T1000 (cell line): ENCODE measurements at places on chromosomes 6 and 20.

DNA sequence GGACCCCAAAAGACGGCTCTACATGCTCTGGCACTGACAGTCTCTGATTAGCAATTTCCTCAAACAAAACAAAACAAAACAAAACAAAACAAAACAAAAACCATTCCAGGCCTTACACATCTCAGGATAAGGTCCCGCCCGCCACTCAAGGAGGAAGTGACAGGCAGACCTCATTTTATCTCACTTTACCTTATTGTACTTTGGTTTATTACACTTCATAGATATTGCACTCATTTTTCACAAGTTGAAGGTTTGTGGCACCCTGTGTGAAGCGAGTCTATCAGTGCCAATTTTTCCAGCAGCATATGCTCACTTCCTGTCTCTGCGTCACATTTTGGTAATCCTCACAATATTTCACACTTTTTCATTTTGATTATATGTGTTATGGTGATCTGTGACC, 15.2 kb downstream of the ZBP1 start:
- no peak for DNase-seq

DNA sequence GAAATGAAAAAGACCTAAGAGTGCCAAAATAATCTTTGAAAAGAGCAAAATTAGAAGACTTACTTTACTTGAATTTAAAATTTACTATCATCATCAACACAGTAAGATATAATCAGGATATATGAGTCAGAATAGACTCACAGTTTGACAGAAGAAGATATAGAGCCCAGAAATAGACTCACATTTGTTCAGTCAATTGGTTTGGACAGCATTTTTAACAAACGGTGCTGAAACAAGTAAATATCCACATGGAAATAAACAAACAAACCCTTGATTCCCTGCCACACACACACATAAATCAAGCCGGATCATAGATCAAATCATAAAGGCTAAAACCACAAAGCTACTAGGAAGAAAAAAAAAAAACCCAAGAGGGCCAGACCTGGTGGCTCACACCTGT, 291.1 kb downstream of the ADGRG6 start:
- peak; percentile 1 for DNase-seq

DNA sequence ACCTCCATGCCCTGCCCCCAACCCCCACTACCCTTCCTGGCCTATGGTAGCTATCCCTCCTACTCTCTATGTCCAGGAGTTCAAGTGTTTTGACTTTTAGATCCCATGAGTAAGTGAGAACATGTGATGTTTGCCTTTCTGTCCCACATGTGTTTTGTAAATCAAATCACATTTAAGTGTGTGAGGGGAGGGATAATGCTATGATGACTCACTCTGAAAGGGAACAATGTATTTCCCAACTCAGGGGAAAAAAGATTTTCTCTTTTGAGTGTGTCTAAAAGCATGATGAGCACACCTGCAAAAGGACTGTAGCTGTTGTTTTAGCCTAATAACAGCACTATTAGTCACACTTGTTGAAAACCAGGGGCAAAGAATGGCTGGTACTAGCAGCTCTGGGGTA, 193.7 kb downstream of the GJA10 start:
- no peak for DNase-seq

DNA sequence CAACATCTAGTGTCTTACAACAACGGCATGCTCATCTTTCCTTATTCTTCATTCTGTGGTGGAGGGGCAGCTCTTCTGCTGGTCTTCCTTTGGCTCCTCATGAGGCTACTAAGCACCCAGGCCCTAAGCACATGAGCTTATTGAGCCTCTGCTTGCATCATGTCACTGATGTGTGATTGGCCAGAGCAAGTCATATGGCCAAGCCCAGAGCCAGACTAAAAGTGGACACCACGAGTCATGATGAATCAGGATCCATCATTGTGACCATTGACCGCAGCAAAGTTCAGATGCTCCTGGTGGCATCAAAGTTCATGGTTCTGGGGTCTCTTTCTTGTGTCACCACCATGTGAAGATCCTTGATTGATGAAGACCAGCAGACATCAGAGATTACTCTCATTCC, 192.0 kb upstream of the FOXA2 start:
- no peak for DNase-seq

- DNase-seq, result no peak
These were observed 758.9 kb downstream of the KIF16B start for GRCh38 chr20:15814360-15814759.

- DNase-seq, result no peak
These were observed 30.9 kb upstream of the XRN2 start for GRCh38 chr20:21272279-21272678.

DNA sequence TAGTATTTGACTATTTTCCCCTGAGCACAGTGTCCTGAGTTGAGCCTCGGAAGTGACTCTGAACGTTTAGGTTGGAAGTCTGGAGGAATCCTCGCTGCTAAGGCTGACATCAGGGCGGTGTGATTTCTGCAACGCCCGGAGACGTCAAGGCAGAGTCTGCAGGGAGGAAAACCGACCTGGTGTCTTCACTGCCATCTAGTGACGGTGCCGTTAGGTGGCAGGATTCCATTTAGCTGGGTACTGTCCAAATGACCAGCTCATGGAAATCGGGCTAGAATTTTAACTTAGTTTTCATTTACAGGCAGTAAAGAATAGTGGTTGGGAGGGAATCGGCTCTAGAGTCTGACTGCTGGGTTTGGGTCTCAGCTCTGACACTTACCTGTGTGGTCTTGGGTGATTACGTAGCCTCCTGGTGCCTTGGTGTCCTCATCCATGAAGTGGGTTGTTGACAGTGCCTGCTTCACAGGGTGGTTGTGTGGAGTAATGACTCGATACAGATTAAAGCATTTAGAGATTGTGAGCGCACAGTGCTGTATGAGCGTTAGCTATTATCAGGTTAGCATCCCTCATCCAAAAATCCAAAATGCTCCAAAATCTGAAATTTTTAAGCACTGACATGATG, 35.0 kb downstream of the FOXF2 start:
- DNase-seq, result peak; percentile 12

DNA sequence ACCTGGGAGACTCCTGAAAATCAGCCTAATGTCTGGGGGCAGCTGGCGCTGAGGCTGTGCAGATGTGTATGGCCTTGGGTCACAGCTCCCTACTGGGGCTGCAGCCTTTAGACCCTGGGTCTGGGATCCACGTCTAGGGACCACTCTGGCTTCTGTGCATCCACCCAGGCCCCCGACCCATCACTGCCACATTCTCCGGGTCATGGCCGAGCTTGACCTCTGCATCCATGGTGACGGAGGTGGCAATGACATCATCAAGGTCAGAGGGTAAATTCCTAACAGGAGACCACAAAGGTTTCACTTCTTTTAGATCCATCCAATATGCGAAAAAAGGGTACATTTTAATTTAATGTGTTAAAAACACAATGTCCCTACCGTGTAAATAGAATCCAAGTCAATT, 14.5 kb upstream of the PCMTD2 start:
- DNase-seq, result no peak

GRCh38 chr20:15248618-15249395, 911.4 kb upstream of the FLRT3 start:
- DNase-seq, result no peak

GRCh38 chr6:38146021-38146733, 326.6 kb downstream of the ZFAND3 start:
- no peak for DNase-seq

DNA sequence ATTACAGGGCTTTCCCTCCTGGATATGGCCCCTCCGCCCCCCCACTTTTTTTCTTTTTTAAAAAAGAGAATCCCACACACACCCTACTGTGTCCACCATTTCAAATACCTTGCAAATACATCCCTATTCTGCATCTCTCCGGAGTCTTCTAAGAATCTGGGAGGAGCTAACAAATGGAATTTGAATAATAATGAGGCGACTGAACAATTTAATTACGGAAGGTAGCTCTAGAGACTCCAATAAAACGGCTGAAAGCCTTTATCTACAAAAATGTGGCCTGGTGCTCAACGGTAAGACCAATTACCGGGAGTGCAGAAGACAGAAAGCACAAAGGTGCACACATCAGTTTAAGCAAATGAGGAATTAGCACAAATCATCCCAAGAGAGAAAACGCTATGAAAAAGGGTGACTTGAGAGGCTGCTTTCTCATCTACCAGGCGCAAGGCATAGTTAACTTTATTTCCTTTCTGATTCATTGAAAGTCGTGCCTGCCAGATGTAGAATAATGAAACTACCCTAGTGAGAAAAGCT, 1.8 kb downstream of the RRAGD start:
- no peak for DNase-seq

GRCh38 chr20:32110173-32110704, 725 bp downstream of the TM9SF4 start:
- DNase-seq, result no peak

GRCh38 chr20:58099291-58099935, 129.0 kb downstream of the ANKRD60 start:
- DNase-seq, result no peak

GRCh38 chr6:50062051-50062450, 12.3 kb upstream of the DEFB112 start:
- no peak for DNase-seq

DNA sequence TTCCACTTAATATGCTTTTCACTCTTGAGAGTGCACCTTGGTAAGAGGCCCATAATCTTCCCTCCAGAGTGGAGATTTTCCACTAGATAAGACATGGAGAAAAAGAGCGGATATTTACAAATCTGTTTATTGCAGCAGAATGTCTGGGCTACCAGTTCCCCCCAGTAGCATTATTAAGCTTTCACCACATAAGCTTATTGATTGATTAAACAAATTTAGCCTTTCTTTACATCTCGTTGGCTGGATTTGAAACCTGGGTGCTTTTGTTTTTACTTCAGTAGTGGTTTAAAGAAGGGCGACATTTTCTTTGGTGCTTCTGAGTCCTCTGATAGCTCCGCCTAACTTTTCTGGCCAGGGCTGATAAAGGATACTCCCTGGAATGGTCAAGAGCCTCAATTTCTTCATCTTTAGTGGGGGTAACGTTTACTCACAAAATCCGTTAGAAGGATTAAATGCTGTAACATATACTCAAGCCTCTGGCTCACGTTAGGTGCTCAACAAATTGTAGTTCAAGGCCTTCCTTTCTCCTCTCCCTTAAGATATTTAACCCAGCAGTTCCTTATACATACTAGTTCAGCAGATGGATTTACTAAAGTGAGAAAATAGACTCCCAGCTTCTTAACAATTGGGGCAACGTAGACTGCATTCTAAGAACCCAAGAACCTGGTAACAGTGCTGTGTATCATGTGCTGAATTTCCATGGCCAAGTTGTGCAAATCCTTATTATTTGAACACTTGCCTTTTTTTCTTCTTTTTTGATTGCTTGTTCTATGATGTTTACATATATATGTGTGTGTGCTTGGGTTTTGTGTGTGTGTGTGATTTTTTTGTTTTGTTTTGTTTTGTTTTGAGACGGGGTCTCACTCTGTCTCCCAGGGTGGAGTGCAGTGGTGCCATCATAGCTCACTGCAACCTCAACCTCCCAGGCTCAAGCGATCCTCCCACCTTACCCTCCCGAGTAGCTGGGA, 91.4 kb downstream of the RREB1 start:
- DNase-seq, result no peak

- DNase-seq, result no peak
These were observed 82.9 kb upstream of the MLN start for GRCh38 chr6:33886673-33887144.

- DNase-seq, result no peak
These were observed 5.3 kb downstream of the KCNB1 start for GRCh38 chr20:49477200-49477599.

- no peak for DNase-seq
These were observed 46.8 kb downstream of the SPATA2 start for GRCh38 chr20:49868538-49868937.

DNA sequence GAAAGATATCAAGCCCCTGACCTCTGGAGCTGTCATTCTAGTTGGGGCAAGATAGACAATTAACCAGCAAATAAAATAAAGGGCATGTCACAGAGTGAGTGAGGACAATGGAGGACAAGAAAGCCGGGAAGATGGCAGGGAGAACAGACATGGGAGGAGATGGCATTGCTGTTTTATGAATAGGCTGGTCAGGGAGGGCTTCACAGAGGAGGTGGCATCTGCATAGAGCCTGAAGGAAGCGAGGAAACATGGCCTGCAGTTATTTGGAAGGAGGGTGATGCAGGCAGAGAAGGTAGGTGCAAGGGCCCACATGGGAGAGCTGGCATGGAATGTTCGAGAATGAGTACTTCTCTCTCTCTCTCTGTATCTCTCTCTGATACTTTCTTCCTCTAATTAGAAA, 63.7 kb downstream of the EFCAB8 start:
- no peak for DNase-seq
